CD14-positive monocyte (primary cell): ENCODE measurements at places on chromosomes 5 and 9. TPM values are rescaled to one million over a fixed set of nuclear protein-coding genes. Genes with fewer than 3 reads are reported as not detected.

FBXW11 gene
- 24.5 TPM for polyA plus RNA-seq

IQGAP2 gene
- polyA plus RNA-seq = 21.4 TPM

RNF183 gene
- polyA plus RNA-seq = not detected

ARID3C gene
- not detected in 2 replicates for polyA plus RNA-seq

GRIA1 gene
- not detected in 2 replicates for polyA plus RNA-seq

EIF4EBP3 gene
- 46.0 TPM for polyA plus RNA-seq

BAAT gene
- polyA plus RNA-seq = not detected in 2 replicates

C5orf47 gene
- not detected in 2 replicates for polyA plus RNA-seq

FANCG gene
- 2.0 TPM for polyA plus RNA-seq

PTGER4 gene
- polyA plus RNA-seq = 119 and 205 TPM in 2 replicates

TEX48 gene
- not detected for polyA plus RNA-seq

LOX gene
- not detected in 2 replicates for polyA plus RNA-seq

PCDHB2 gene
- not detected for polyA plus RNA-seq

APBA1 gene
- polyA plus RNA-seq = not detected

HARS1 gene
- 31.9 TPM for polyA plus RNA-seq

GRXCR2 gene
- polyA plus RNA-seq = not detected in 2 replicates

PCDHA9 gene
- not detected for polyA plus RNA-seq

LHX3 gene
- not detected for polyA plus RNA-seq

BNC2 gene
- not detected for polyA plus RNA-seq

TSSK1B gene
- polyA plus RNA-seq = not detected

ELOVL7 gene
- 0.21 TPM for polyA plus RNA-seq

TXNDC8 gene
- not detected for polyA plus RNA-seq

PCDHB7 gene
- not detected in 2 replicates for polyA plus RNA-seq

ZNF883 gene
- polyA plus RNA-seq = 0.29 TPM

ZNF367 gene
- polyA plus RNA-seq = not detected

MPDZ gene
- not detected for polyA plus RNA-seq

MAMDC2 gene
- 0.09 TPM for polyA plus RNA-seq

STC2 gene
- not detected in 2 replicates for polyA plus RNA-seq

TAF11L10 gene
- polyA plus RNA-seq = not detected in 2 replicates

SEMA5A gene
- not detected for polyA plus RNA-seq

LECT2 gene
- not detected for polyA plus RNA-seq

PCDHB11 gene
- not detected for polyA plus RNA-seq

AQP7 gene
- not detected for polyA plus RNA-seq

RNF224 gene
- not detected for polyA plus RNA-seq

GALNT12 gene
- 0.15 and 0.16 TPM in 2 replicates for polyA plus RNA-seq

ZNF354B gene
- 0.94 TPM for polyA plus RNA-seq

SCGB3A2 gene
- 1.3 and 1.4 TPM in 2 replicates for polyA plus RNA-seq

PAEP gene
- not detected for polyA plus RNA-seq

PKD2L2 gene
- not detected in 2 replicates for polyA plus RNA-seq

F2RL2 gene
- polyA plus RNA-seq = not detected in 2 replicates

SOX30 gene
- polyA plus RNA-seq = 0.03 TPM in 1 of 2 replicates, not detected in the other

CD14 gene
- polyA plus RNA-seq = 3,095 TPM

SARDH gene
- polyA plus RNA-seq = not detected

DPYSL3 gene
- not detected for polyA plus RNA-seq

FOXD4L6 gene
- polyA plus RNA-seq = 0.05 TPM in 1 of 2 replicates, not detected in the other

CCDC69 gene
- polyA plus RNA-seq = 84.1 TPM

CXCL14 gene
- not detected for polyA plus RNA-seq

GABRP gene
- not detected for polyA plus RNA-seq

WWC1 gene
- not detected for polyA plus RNA-seq

PCDHGA4 gene
- polyA plus RNA-seq = not detected

GRPEL2 gene
- polyA plus RNA-seq = 2.7 TPM

LIX1 gene
- polyA plus RNA-seq = not detected in 2 replicates

FOXD4 gene
- not detected for polyA plus RNA-seq

LEAP2 gene
- polyA plus RNA-seq = 0.57 and 2.3 TPM in 2 replicates

SUSD3 gene
- 24.6 and 41.7 TPM in 2 replicates for polyA plus RNA-seq
